Smooth muscle cell of the coronary artery (primary cell): ENCODE measurements at places on chromosomes 4 and X. TPM values are rescaled to one million over a fixed set of nuclear protein-coding genes. Genes with fewer than 3 reads are reported as not detected.

The STATH gene
- 0.15 TPM in 1 of 2 replicates, not detected in the other for total RNA-seq

The MAGEH1 gene
- 19.8 and 45.4 TPM in 2 replicates for total RNA-seq

The BMP3 gene
- under 0.01 and 0.12 TPM in 2 replicates for total RNA-seq

The SH3D19 gene
- 13.0 and 13.2 TPM in 2 replicates for total RNA-seq

The FABP2 gene
- total RNA-seq = not detected in 2 replicates

The UBA6 gene
- 83.0 and 107 TPM in 2 replicates for total RNA-seq

The CT83 gene
- total RNA-seq = not detected in 2 replicates

The GCNA gene
- total RNA-seq = 1.2 and 1.5 TPM in 2 replicates

The KDM6A gene
- total RNA-seq = 10.7 and 14.9 TPM in 2 replicates

The UGT2A1 gene
- 0.68 TPM in 1 of 2 replicates, not detected in the other for total RNA-seq

The AFF1 gene
- total RNA-seq = 8.3 and 10.4 TPM in 2 replicates
